Right lobe of liver (tissue), 6 donors: ENCODE measurements at places on chromosomes 11 and 22. TPM values are rescaled to one million over a fixed set of nuclear protein-coding genes. Genes with fewer than 3 reads are reported as not detected.

TMEM218 gene
- 11.3 TPM for total RNA-seq

PGGHG gene
- total RNA-seq, result 7.7 TPM

SHANK3 gene
- 16.0 TPM for total RNA-seq

PRODH gene
- total RNA-seq, result 2.2 TPM

GLYATL1 gene
- total RNA-seq, result 346 TPM

OR51B4 gene
- total RNA-seq, result not detected

MMP7 gene
- total RNA-seq, result 0.37 TPM

CD248 gene
- 0.87 TPM for total RNA-seq

TSPAN18 gene
- 3.4 TPM for total RNA-seq

DNA sequence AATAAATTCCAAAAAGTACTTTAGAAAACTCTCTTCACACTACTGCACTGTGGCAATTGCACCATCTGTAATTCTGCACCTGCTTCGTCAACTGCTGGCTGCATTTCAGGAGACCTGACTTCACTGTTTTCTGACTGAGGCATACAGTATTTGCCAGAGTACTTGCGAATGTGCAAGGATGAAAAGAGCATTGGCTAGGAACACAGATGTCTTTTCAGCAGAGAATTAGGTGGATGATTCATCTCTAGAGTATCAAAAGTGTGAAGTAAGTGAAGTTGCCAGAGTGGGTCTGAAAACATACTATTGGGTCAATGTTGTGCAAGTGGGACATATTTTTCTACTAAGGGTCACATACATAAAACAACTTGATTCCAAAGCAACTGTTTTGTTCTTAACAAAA lies 427.5 kb upstream of the CCDC90B start:
- peak; percentile 58 for DNase-seq

DNA sequence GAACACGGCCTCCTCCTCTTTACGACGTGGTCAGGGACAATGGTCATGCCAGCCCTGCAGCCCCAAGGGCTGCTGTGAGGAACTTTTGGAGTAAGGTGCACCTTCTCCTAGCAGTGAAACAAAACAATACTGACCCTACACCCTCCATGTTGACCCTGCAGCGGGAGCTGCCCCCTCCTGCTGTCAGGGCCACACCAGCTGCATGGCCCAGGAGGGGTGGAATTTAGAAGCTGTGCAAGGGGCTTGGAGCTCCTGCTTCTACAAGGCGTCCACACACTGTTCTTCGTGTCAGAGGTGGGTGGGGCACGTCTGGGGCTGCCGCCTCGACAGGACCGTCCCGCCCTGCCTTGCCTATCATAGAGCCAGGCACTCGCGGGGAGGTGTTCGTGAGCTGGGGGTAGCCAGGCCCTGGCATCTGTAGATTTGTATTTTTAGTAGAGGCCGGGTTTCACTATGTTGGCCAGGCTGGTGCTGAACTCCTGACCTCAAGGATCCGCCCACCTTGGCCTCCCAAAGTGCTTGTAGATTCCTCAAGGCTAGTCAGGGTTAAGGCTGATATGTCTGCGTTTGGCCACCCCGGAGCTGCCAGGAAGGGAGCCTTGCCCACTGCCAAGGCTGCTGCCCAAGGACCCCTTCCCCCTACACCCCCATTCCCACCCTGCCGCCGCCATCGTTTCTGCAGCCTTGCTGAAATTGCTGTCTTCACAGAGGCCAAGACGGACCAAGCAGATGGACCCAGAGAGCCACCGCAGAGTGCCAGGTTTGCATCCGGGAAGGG lies 15.9 kb downstream of the INCENP start:
- no peak for DNase-seq

DNA sequence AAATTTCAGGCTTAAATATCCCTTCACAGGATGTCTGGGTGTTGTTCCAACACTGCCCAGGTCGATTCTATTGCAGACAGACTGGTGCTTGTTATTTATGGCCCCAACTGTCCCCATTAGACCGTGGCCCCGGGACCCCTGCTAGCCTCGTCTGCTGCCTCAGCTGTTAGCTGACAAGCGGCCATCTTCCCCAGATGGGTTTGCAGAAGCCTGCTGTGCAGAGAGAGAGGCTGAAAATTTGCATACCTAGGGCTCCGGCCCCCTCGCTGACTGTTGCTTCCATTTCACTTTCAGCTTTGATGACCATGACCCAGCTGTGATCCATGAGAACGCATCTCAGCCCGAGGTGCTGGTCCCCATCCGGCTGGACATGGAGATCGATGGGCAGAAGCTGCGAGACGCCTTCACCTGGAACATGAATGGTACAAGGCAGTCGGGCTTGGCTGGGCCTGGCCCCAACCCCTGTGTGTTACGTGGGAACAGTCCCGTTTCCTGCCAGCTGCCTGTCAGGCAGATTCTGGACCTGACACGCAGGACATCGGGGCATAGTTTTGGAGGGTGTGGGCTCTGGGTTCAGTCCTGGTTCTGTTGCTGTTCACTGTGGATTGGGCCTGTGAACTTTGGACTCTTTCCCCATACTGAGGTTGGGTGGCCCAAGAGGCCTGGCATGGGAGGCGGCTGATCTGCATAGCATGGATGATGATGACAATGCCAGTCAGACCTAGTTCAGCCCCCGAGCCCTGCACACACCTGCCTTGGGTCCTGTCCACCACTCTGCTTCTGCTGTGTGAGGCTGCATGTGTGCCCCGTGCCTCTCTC lies 16.4 kb downstream of the SMARCB1 start:
- DNase-seq, result peak; percentile 71

DNA sequence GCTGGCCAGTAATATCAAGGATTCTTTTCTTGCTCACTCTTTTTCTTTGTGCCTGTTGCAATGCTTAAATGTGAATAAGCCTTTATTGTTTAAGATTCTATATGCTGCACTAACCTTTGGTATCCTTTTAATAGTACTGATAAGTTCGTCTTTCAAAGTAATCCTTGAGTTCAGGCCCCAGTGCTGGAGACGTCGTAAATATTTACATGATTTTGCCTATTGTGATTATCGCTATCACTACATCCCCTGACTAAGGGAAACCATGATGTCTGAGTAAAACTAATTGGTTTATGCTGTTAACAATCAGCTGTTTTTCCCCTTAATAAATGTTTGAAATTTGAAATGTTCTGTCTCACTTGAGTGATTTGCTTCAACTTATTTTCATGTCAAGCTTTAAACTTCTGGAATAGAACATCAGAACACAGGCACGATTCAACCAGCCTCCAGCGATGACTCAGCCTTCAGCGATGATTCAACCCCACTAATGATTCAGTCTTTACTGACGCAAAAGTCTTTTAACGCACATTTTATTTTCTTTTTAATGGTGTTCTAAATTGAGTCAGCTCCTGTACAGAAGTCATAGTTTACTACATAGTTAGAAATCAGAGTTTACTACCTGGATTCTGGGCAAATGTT lies 3.9 kb downstream of the HTATIP2 start:
- DNase-seq, result no peak

GRCh38 chr22:22019659-22020424 lies 37.3 kb upstream of the TOP3B start:
- no peak for DNase-seq

DNA sequence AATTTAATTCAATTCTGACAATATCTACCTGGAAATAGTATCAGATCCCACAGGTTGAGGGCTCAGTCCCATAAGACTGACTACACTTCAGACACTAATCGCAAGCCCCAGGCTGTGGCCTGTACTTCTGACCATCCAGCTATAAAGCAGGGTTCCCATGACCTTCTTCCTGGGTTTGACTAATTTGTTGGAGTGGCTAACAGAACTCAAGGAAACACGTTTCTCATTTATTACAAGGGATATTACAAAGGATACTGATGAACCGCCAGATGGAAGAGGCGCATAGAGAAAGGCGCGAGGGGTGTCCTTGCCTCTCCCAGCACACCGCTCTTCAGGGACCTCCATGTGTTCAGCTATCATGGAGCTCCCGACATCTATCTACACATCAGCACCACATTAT lies 13.7 kb downstream of the CLTCL1 start:
- DNase-seq, result no peak

- no peak for DNase-seq
These were observed 37.8 kb downstream of the TSPAN18 start for GRCh38 chr11:44764583-44764982.

DNA sequence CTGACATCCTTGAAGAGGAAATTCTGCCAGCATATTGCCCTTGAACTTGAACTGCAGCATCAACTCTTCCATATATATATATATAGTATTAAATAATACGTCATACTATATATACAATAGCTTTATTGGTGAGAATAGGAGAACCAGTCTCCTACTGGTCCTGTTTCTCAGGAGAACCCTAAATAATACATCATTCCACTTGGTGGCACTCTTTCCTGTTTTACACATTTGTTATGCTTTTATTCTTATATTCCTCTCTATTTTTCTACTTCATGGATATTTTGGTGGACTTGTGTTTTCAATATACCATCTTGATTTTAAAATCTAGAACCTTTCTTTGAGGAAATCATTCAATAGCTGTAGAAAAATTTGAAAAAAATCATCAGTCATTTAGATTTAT lies 193.3 kb downstream of the TRPC6 start:
- no peak for DNase-seq

GRCh38 chr11:67024966-67025365 lies 2.0 kb downstream of the SYT12 start:
- DNase-seq, result no peak

GRCh38 chr11:33347490-33348125 lies 90.4 kb downstream of the HIPK3 start:
- DNase-seq, result no peak

GRCh38 chr22:33579448-33580093 lies 340.7 kb downstream of the LARGE1 start:
- DNase-seq, result no peak

GRCh38 chr11:65854852-65855837 lies 2.8 kb downstream of the CFL1 start:
- DNase-seq, result no peak

DNA sequence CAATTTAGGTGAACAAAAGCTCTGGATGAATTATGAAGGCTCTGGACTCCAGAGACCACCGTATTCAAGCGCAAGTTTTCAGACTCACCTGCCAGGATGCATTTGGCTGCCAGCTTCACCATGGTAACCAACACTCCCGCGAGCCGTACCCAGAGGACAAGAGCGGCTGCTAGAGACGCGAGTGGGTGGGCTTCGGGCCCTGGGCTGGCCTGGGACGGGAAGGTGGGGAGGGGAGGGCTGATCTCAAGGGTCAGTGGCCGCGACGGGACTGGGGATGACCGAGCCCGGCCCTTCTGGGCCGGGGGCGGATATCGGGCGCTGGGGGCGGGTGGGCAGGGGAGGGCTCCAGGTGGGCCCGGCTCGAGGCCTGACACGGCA lies 344 bp downstream of the IFT27 start:
- no peak for DNase-seq

GRCh38 chr22:36104435-36104834 lies 56.1 kb downstream of the APOL3 start:
- DNase-seq, result no peak

DNA sequence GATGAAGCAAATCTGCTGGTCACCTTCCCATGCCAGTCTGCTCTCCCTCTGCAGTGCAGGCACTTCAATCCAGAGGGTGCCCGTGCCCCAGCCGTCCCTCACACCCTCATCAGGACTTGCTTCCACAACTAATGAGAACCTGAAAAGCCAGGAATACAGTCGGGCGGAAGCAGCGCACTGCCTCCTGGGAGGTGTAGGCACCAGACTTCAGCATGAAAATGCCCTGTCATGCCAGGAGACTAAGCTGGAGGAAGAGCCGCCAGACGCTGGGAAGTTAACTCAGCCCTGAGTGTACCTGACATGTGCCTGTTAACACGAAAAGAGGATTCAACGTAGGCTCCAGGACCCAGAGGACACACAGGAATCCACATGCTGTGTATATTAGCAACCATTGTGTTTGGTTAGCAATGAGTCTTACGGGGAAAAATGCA lies 40.1 kb upstream of the FLI1 start:
- peak; percentile 59 for DNase-seq

DNA sequence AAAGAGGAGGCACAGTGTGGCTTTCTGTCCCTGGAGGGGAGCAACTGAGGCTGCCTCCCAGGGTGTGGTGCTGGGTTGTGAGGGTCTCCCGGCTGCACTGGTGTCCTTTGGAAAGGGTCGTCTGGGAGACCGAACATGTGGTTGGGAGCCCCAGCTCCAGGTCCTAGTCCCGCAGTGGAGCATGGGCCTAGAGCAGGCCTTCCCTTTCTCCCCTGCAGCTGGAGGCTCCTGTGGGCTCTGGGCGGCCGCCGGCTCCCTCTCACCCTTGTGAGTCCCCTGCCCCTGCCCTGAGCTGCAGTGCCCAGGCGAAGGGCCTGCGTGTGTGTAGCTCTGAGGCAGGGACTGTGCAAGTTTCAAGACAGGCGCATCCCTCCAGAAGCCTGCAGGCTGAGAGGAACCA lies 1492.7 kb downstream of the BRD1 start:
- DNase-seq, result no peak

GRCh38 chr11:77879218-77879617 lies 58.3 kb downstream of the AAMDC start:
- DNase-seq, result no peak

DNA sequence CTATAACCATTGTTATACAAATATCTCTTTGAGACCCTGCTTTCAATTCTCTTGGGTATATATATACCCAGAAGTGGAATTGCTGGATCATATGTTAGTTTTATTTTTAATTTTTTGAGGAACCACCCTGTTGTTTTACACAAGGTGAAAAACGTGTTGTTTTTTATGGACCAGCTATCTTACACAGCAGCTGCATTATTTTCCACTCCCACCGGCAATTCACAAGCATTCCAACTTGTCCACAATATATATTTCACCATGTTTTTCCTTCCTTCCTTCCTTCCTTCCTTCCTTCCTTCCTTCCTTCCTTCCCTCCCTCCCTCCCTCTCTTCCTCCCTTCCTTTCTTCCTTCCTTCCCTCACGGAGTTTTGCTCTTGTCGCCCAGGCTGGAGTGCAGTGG lies 6.3 kb upstream of the APOL5 start:
- DNase-seq, result no peak

- no peak for DNase-seq
These were observed 11.4 kb downstream of the SYT12 start for GRCh38 chr11:67034350-67034749.

- DNase-seq, result no peak
These were observed 71.4 kb downstream of the FANCF start for GRCh38 chr11:22554221-22554620.
